ENCODE measurements at places on chromosomes 6 and 20.

DNA sequence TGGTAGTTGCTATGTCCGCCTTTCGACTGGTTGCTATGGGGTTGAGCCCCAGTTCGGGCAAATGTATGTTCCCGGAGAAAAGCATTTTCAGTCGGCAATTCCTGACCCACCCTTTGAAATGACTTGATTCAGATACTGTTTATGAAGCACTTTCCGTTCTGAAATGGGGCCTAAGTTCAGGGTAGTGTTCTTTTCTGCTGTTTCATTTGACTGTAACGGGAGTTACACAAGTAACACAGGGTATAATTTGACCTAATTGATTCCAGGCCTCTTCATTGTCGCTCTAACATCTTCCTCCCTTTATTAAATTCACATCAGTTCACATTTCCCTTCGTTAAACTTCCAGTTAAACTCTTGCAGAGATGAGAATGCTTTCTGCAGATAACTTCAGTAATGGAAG, 85.5 kb downstream of the BMP6 start:
- H3K4me1 ChIP-seq, result no peaks in the 10 kb centered on the region
- no peak overlapping the region for H3K27ac ChIP-seq

GRCh38 chr20:25246182-25246999, 1.5 kb upstream of the PYGB start:
- H3K27ac ChIP-seq, result no peak overlapping the region
- peaks cover 1% of the 10 kb centered on the region for H3K36me3 ChIP-seq
- peak overlapping the region; percentile 91 for H3K4me3 ChIP-seq
- peaks cover 13% of the 10 kb centered on the region for H3K27me3 ChIP-seq
- peaks cover 40% of the 10 kb centered on the region for H3K4me1 ChIP-seq

- H3K4me1 ChIP-seq, result no peaks in the 10 kb centered on the region
- peaks cover 16% of the 10 kb centered on the region for H3K27me3 ChIP-seq
- no peak overlapping the region for H3K27ac ChIP-seq
- H3K4me3 ChIP-seq, result no peak overlapping the region
- no peaks in the 10 kb centered on the region for H3K36me3 ChIP-seq
- DNase-seq, result no peak
These were observed 16.7 kb upstream of the TGM6 start for GRCh38 chr20:2364044-2364443.

DNA sequence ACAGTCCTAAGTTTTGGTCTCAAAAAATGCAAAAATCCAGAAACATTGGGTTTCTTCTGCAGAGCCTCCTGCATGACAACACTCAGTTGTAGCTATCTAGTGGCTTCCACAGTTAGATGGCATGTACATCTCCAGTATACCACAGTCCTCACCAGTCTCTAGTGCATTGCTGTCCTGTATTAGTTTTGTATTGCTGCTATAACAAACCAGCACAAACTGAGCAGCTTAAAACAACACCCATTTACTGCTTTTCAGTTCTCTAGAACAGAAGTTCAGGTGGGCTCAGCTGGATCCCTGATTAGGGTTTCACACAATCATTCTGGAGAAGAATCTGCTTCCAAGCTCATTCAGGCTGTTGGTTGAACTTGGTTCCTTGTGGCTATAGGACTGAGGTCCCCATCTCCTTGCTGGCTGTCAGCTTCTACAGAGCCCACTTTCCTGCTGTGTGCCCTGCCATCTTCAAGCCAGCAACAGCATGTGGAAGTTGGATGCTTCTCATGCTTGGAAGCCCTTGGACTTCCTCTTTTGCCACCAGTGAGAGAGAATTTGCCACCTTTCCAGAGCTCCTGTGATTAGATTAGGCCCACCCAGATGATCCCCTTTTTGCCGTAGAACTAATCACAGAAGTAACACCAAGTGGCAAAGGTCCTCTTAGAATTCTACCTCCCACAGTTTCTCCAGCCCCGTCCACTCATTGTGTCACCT, 48.9 kb upstream of the TBC1D7 start:
- no peak overlapping the region for H3K4me3 ChIP-seq
- no peak for DNase-seq
- no peaks in the 10 kb centered on the region for H3K27me3 ChIP-seq
- H3K27ac ChIP-seq, result no peak overlapping the region

- no peak overlapping the region for H3K4me3 ChIP-seq
- peaks cover 13% of the 10 kb centered on the region for H3K27me3 ChIP-seq
- no peak overlapping the region for H3K27ac ChIP-seq
- DNase-seq, result no peak
- H3K36me3 ChIP-seq, result no peaks in the 10 kb centered on the region
- H3K4me1 ChIP-seq, result no peaks in the 10 kb centered on the region
These were observed 81.0 kb downstream of the COL9A1 start for GRCh38 chr6:70221715-70222438.

DNA sequence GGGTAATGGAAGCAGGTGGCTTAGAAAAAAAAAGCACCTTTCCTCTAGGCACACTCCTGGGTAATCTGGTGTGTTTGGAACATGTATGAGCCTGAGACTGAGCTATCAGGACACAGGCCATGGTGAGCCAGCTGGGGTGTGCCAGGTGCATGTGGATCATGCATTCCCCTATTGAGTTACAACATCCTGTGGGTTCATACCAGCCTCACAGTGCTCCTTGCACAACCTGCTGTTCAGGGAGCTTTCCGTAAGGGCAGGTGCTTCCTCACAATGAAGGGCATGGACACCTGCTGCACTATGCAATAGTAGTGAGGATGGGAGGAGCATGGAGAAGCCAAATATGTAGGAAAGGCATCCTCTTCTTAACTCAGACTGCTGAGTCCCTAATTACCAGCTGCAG, 197.2 kb upstream of the SUPT3H start:
- H3K27ac ChIP-seq, result no peak overlapping the region
- no peaks in the 10 kb centered on the region for H3K27me3 ChIP-seq
- H3K36me3 ChIP-seq, result no peaks in the 10 kb centered on the region
- DNase-seq, result no peak
- no peak overlapping the region for H3K4me3 ChIP-seq
- peaks cover 9% of the 10 kb centered on the region for H3K4me1 ChIP-seq

GRCh38 chr20:24721891-24722568, 227.0 kb upstream of the CST7 start:
- no peak overlapping the region for H3K4me3 ChIP-seq
- no peak overlapping the region for H3K27ac ChIP-seq
- no peak for DNase-seq
- H3K36me3 ChIP-seq, result no peaks in the 10 kb centered on the region

GRCh38 chr6:43593938-43594337, 18.0 kb downstream of the POLH start:
- no peak for DNase-seq
- no peak overlapping the region for H3K27ac ChIP-seq
- H3K27me3 ChIP-seq, result no peaks in the 10 kb centered on the region
- no peaks in the 10 kb centered on the region for H3K4me1 ChIP-seq

GRCh38 chr6:160927416-160927815, 64.2 kb upstream of the MAP3K4 start:
- peaks cover 35% of the 10 kb centered on the region for H3K27me3 ChIP-seq
- no peaks in the 10 kb centered on the region for H3K36me3 ChIP-seq
- H3K4me3 ChIP-seq, result no peak overlapping the region
- peaks cover 3% of the 10 kb centered on the region for H3K4me1 ChIP-seq
- no peak overlapping the region for H3K27ac ChIP-seq
- no peak for DNase-seq

- H3K4me3 ChIP-seq, result no peak overlapping the region
- DNase-seq, result no peak
- H3K27ac ChIP-seq, result no peak overlapping the region
These were observed 244.0 kb downstream of the BTBD3 start for GRCh38 chr20:12161734-12162133.

- H3K4me3 ChIP-seq, result no peak overlapping the region
- no peaks in the 10 kb centered on the region for H3K4me1 ChIP-seq
- H3K27me3 ChIP-seq, result no peaks in the 10 kb centered on the region
These were observed 48.4 kb upstream of the DEFB112 start for GRCh38 chr6:50097966-50098640.

- H3K27me3 ChIP-seq, result no peaks in the 10 kb centered on the region
- no peak for DNase-seq
- no peaks in the 10 kb centered on the region for H3K36me3 ChIP-seq
- H3K27ac ChIP-seq, result no peak overlapping the region
- no peak overlapping the region for H3K4me3 ChIP-seq
These were observed 637.4 kb downstream of the CD109 start for GRCh38 chr6:74333406-74333805.

DNA sequence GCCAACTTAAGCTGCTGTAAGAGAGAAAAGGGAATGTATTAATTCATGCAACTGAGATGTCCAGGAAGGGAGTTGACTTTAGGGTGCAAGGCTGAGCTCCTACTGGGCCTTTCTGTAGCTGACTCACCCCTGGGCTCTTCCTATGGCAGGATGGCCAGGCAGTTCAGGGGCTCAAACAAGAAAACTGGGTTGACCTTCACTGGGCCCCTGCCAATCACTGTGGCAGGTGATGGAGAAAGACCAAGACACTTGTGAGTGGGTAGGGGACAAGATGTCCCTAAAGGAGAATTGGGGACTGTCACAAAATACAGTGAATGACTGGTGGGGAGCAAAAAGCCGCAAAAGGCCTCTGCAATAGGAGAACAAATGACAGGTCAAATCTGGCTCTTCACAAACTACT, 21.5 kb upstream of the RALGAPA2 start:
- no peak for DNase-seq
- H3K27me3 ChIP-seq, result no peaks in the 10 kb centered on the region
- H3K27ac ChIP-seq, result peak overlapping the region; percentile 63
- no peaks in the 10 kb centered on the region for H3K36me3 ChIP-seq
- H3K4me3 ChIP-seq, result no peak overlapping the region

DNA sequence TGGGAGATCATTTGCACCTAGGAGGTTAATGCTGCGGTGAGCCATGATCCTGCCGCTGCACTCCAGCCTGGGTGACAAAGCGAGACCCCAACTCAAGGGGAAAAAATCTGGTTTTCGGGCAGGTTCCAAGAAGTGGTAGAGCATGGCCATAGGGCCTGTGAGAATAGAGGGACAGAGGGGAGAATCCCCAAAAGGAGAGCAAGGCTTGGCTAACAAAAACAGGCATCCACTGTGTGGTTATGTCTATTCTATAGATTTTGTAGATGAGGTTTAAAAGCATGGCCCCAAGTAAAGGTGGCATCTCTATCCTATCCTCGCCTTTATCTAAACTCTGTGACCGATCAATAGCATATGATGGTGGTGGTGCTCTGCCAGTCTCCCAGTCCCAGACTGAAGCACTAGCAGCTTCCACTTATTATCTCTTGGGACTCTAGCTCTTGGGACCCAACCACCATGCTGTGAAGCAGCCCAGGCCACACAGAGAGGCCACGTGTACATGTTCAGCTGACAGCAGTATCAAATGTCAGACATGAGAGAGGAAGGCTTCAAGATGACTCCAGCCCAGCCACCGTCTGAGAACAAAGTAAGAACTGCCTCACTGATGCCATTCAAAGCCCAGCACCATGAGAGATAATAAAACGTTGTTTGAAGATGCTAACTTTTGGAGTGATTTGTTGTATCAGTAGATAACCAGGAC, 27.7 kb downstream of the EIF2S2 start:
- DNase-seq, result no peak
- no peaks in the 10 kb centered on the region for H3K4me1 ChIP-seq
- no peaks in the 10 kb centered on the region for H3K27me3 ChIP-seq
- peaks cover 31% of the 10 kb centered on the region for H3K36me3 ChIP-seq
- H3K4me3 ChIP-seq, result no peak overlapping the region

DNA sequence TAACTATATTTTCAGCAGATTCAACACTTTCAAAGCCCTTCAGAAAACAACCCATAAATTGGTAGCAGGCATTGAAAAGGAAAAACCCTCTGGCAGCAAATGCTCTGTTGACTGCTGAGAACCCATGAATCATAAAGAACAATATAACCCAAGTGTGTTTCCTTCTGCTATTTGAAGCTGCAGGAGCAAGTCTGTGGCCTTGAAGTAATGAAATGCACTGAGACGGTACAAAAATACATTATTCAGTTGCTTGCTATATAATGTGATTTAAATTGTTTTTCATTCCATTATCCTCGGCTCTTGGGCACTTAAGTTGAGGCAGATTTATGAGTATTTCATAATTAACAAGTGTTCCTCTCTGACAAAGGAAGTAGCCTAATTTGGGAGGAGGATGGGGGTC, 40.6 kb upstream of the SAMD5 start:
- no peaks in the 10 kb centered on the region for H3K36me3 ChIP-seq
- peaks cover 18% of the 10 kb centered on the region for H3K27me3 ChIP-seq
- H3K4me3 ChIP-seq, result no peak overlapping the region
- H3K4me1 ChIP-seq, result no peaks in the 10 kb centered on the region

- no peaks in the 10 kb centered on the region for H3K27me3 ChIP-seq
- no peak overlapping the region for H3K4me3 ChIP-seq
- H3K4me1 ChIP-seq, result peaks cover 23% of the 10 kb centered on the region
- peak; percentile 35 for DNase-seq
- H3K27ac ChIP-seq, result no peak overlapping the region
These were observed 13.7 kb downstream of the NEDD9 start for GRCh38 chr6:11218538-11219399.

DNA sequence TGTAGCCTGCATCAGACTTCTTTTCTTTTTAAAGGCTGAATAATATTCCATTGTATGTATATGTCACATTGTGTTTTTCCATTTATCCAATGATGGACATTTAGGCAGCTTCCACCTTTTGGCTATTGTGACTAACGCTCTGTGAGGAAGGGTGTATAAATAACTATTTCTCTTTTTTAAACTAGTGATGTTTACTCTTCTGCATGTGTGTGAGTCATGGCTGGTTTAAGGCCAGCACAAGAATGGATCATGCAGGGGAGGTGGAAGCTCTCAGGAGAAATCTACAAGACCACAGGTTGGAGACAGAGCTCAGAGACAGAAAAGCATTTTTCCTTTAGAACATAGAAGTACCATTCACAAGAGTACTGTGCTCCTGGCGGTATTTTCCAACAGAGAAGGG, 307.2 kb downstream of the SOX4 start:
- H3K4me1 ChIP-seq, result no peaks in the 10 kb centered on the region
- DNase-seq, result no peak
- H3K27me3 ChIP-seq, result no peaks in the 10 kb centered on the region
- no peak overlapping the region for H3K27ac ChIP-seq
- H3K36me3 ChIP-seq, result no peaks in the 10 kb centered on the region

DNA sequence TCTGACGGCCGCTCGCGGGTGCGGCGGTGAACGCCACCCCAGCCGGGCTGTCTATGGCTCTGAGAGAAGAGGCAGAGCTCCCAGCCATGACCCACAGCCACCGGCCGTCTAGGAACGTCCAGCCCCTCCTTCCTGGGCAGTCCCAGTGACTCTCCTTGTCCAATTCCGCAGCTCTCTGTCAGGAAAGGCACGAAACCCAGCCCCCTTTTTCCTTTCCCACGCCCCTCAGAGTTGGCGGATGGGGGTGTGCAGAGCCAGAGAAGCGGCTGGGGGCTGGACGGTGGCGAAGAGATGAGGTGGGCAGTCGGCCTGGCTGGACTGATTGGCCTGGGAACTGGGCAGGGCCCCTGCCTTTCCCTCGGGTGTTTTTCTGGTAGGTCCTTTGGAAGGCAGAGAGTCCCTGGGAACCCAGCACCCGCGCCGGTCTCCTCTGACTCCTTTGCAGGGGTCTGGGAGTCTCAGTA, 1.5 kb downstream of the EBF4 start:
- H3K27ac ChIP-seq, result no peak overlapping the region
- H3K4me1 ChIP-seq, result peaks cover 4% of the 10 kb centered on the region
- DNase-seq, result no peak
- peak overlapping the region; percentile 26 for H3K4me3 ChIP-seq
- peaks cover 3% of the 10 kb centered on the region for H3K36me3 ChIP-seq
